Psoas muscle (tissue), 8 donors: ENCODE measurements at places on chromosomes 4 and X. TPM values are rescaled to one million over a fixed set of nuclear protein-coding genes. Genes with fewer than 3 reads are reported as not detected.
A peak's percentile ranks its signal among the peaks of the same experiment; 100 is the strongest.

- no peak for DNase-seq
- H3K27me3 ChIP-seq: no peaks in the 10 kb centered on the region
- no peaks in the 10 kb centered on the region for H3K4me1 ChIP-seq
- H3K27ac ChIP-seq: no peak overlapping the region
- H3K4me3 ChIP-seq: no peak overlapping the region
- no peaks in the 10 kb centered on the region for H3K36me3 ChIP-seq
These were observed 24.4 kb upstream of the PLAC8 start for GRCh38 chr4:83138946-83139345.

DNA sequence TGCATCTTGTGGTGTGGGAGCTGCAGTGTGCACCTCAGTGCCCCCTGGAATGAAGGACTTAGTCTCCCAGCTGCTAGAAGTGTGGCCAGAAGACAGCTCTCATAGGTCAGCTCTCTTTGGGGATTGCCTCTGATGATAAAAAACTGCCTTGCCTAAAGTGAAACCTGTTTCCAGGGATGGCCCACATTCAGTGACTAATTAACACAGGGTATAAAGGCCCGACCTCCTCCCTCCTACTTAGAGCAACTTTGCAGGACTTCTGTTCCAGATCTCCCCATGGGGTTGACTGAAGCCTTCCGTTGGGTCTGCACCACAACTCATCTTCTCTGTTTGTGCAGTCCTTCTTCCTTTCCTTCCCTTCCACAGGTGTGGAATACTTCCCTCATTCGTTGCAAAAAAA, 53.2 kb downstream of the SPINK2 start:
- H3K4me1 ChIP-seq: no peaks in the 10 kb centered on the region
- DNase-seq: no peak
- no peak overlapping the region for H3K4me3 ChIP-seq
- H3K36me3 ChIP-seq: no peaks in the 10 kb centered on the region
- H3K27me3 ChIP-seq: no peaks in the 10 kb centered on the region
- H3K27ac ChIP-seq: no peak overlapping the region

SLITRK2 gene
- total RNA-seq: 0.09 TPM

DNA sequence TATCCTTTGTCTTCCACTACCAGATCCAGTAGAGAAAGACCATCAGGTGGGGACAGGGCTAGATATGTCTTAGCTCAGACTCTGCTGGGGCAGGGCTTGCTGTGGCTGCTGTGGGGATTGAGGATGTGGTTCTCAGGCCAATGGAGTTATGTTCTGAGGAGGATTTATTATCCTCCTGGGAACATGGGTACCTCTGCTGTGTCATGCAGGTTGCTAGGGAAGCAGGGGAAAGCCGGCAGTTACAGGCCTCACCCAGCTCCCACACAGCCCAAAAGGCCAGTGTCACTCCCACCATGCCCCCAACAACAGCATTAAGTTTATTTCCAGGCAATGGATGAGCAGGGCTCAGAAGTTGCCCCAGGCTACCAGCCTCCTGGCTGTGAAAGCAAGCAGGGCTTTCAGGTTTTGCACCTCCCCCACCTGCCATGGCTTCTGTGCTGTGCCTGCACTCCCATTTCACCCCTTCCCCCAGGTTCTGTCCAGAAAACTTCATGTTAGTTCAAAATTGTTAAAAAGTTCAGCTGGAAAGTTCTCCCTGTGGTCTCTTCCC, 879.9 kb downstream of the ARAP2 start:
- H3K36me3 ChIP-seq: no peaks in the 10 kb centered on the region
- H3K27me3 ChIP-seq: no peaks in the 10 kb centered on the region
- no peak overlapping the region for H3K27ac ChIP-seq
- no peaks in the 10 kb centered on the region for H3K4me1 ChIP-seq

DNA sequence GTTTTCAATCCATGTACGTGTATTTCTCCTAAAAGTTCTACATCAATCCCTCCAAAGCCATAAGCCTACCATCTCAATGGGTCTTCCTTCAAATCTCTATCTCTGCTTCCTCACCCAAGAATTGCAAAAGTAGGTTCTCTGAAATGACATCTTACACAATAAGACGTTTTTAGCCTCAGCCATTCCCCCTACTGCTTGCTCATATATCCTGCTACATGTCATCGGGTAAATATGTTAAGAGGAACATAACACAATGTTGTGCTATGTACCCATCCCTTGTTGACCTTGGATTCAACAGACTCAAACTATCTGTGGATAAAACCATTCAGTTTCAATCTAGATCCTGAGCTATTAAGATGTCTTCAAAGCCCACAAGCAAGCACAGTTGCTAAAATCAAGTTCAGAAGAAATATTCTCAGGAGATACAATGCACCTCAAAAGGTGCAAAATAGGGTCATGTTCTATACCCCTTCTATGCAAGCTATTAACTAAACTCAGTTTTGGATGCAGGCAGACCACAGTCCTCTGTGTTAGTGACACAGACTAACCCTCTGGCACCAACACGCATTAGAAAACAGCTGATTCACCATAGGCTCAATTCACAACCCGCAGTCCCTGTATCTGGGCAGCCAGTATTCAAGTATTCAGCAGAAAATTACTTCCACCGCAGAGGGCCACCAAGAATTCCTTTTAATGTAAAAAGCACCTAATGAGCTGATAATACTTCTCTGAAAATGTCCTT, 56.8 kb downstream of the CD99L2 start:
- no peak for DNase-seq
- H3K4me3 ChIP-seq: no peak overlapping the region
- peak overlapping the region; percentile 81 for H3K27ac ChIP-seq
- H3K27me3 ChIP-seq: no peaks in the 10 kb centered on the region
- no peaks in the 10 kb centered on the region for H3K36me3 ChIP-seq

- H3K27ac ChIP-seq: no peak overlapping the region
- no peak overlapping the region for H3K4me3 ChIP-seq
- H3K4me1 ChIP-seq: no peaks in the 10 kb centered on the region
- DNase-seq: no peak
- no peaks in the 10 kb centered on the region for H3K36me3 ChIP-seq
These were observed 844.0 kb upstream of the FRG1 start for GRCh38 chr4:189096717-189097116.

GRCh38 chr4:21915761-21916160, 32.8 kb downstream of the KCNIP4 start:
- DNase-seq: no peak
- H3K36me3 ChIP-seq: no peaks in the 10 kb centered on the region
- no peaks in the 10 kb centered on the region for H3K27me3 ChIP-seq
- H3K27ac ChIP-seq: no peak overlapping the region

KLHL4 gene
- total RNA-seq: 1.4 TPM

DNA sequence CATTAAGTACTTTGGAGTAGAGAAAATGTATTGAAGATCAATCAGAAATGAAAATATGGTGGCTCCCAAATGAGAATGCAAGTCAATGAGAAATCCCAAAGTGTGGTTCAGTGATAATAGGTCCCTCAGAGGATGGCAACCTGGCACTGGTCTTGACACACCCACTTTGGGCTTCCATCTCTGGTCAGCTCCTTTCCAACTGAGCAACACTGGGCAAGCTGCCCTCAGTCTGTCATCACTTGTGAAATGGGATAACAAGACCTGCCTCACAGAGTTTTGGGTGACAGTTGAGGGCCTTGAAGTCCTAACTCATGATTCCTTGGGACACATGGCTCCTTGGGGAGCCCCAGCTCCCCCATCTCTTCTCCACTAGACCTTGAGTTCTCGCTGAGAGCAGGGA, 29.0 kb upstream of the MAMLD1 start:
- H3K4me1 ChIP-seq: no peaks in the 10 kb centered on the region
- no peaks in the 10 kb centered on the region for H3K27me3 ChIP-seq
- no peak overlapping the region for H3K27ac ChIP-seq
- no peak overlapping the region for H3K4me3 ChIP-seq
- H3K36me3 ChIP-seq: no peaks in the 10 kb centered on the region
- DNase-seq: peak; percentile 18

DNA sequence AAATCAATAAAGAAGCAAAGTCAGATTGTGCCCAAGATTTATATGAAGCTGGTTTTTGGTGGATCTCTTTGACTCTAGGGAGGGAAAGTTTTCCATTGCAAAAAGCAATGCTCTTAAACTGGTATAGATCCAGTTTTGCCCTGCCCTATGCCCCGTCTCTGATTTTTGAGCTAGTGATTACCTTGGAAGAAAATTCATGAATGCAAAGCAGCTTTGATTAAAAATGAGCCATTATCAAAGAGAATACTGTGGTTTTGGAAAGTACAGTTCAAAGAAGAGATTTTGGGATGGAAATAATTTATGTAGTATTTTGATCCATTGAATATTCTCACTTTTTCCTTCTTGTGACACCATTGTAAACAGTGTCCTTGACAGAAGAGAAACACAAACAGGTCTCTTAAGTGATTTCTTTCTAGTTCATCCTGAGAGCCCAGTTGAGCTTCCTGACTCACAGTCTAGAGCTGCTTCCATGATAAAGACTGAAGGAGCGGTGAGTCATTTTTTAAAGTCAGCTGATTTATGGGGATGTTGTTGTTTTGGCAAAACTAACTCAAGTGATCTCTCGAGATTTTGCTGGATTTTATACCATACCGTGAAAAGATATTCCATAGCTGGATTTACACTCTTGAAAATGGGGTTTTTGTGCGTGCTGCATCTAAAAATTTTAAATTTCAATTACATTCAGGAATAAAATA, 76.7 kb downstream of the AFF1 start:
- peak overlapping the region; percentile 16 for H3K4me3 ChIP-seq
- H3K27me3 ChIP-seq: no peaks in the 10 kb centered on the region
- peak overlapping the region; percentile 98 for H3K27ac ChIP-seq
- peaks cover 77% of the 10 kb centered on the region for H3K4me1 ChIP-seq
- H3K36me3 ChIP-seq: no peaks in the 10 kb centered on the region
- no peak for DNase-seq

ARSJ gene
- total RNA-seq: 0.21 TPM

DNA sequence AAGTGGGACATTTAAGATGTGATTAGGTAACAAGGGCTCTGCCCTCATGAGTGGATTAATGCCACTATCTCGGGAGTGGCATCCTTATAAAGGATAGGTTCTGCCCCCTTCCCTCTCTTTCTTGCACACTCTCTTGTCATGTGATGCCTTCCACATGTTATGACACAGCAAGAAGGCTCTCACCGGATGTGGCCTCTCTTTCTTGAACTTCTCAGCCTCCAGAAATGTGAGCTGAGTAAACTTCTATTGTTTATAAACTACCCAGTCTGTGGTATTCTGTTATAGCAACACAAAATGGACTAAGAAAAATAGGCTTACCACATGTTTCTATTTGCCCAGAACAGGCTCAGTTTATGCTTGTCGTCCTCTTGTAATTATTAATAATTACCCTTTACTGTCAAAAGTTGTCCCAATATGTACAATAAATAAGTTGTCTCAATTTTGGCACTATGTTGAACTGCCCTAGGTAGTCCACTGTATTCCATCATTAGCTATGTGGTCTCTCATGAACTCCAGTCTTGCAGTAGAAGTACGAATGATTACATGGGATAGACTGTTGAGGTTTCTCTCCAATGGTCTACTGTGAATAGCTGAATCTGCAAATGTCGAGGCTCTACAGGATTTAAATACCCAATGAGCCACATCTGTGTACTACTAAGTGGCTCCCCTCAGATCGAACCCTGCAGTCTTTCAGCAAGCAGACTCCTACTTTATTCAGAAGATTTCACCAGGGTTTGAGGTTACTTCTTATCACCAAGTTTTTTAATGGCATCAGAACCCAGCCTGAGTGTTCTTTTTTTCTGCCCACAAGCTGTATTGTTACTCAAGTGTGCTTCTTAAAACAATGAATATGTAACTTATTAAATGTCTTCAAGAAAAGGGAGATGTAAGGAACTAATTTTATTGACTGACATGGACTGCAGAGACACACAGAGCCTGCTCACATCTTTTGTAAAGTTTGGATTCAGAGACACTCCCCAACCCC, 102.0 kb upstream of the LEF1 start:
- no peak overlapping the region for H3K4me3 ChIP-seq
- H3K4me1 ChIP-seq: no peaks in the 10 kb centered on the region
- H3K27ac ChIP-seq: no peak overlapping the region
- no peaks in the 10 kb centered on the region for H3K36me3 ChIP-seq

DNA sequence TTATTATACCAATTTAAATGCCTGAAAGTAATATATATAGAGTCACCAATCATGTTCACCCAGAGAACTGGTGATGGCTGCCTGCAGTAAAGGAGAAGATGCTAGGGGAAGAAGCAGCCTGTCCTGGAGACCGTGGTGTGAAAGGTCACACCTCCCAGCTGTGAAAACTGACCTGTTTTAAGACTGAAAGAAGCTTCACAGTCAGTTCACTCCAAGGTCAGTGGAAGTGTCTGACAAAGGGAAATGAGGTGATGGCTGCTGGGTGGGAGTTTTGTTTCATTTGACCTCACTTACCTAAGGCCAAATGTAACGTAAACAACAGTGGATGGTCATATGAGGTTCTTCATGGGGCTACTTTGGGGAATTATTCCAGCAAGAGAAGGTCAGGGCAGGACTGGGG, 352.1 kb upstream of the GATB start:
- DNase-seq: no peak
- no peaks in the 10 kb centered on the region for H3K36me3 ChIP-seq
- no peaks in the 10 kb centered on the region for H3K27me3 ChIP-seq
- H3K4me3 ChIP-seq: no peak overlapping the region

ADD1 gene
- 176 TPM for total RNA-seq

DNA sequence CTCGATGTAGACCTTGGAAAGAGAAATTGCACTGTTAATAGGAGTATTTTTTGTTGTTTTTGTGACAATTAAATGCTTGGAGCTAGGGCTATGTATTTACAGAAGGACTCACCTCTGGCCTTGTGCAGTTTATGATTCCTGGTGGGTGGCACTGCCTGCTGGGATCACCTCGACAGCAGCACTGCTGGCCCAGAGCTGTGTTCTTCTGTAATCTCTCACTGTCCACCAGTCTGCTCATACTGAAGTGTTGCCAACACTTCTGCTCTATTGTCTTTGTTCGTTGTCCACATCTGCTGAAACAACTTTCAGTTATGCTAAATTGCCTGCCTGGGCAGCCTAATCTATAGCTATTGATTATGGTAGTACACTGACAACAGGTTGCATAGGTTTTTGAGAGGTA, 194.4 kb upstream of the ANK2 start:
- no peaks in the 10 kb centered on the region for H3K27me3 ChIP-seq
- H3K27ac ChIP-seq: no peak overlapping the region
- H3K4me3 ChIP-seq: no peak overlapping the region
- H3K36me3 ChIP-seq: no peaks in the 10 kb centered on the region

ARX gene
- total RNA-seq: 4.6 TPM

- H3K27ac ChIP-seq: no peak overlapping the region
These were observed 1777.9 kb downstream of the ARAP2 start for GRCh38 chr4:34466411-34466810.

DNA sequence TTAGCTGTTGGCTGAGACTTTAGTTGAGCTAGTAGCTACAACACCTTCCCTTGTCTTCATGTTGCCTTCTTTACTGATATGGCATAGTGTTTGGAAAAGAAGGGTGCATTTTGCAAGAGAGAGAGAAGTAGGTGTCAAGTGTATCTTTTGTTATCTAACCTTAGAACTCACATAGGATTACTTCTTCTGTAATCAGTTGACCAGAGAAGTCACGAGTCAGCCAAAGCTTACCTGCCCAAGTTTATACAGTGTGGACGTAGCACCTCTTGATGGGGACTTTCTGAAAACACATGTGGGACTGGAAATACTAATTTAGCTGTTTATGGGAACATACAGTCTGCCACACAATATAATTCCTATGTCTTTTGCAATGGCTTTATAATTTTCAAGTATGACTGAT, 56.0 kb downstream of the UGT8 start:
- no peak for DNase-seq
- no peaks in the 10 kb centered on the region for H3K36me3 ChIP-seq
- H3K27me3 ChIP-seq: no peaks in the 10 kb centered on the region
- no peak overlapping the region for H3K4me3 ChIP-seq
